Diencephalon (tissue), 1 donor: ENCODE measurements at places on chromosomes 1 and 21. TPM values are rescaled to one million over a fixed set of nuclear protein-coding genes. Genes with fewer than 3 reads are reported as not detected.

The TEDDM1 gene
- not detected for total RNA-seq

The DMAP1 gene
- 42.0 TPM for total RNA-seq

The FAM72A gene
- total RNA-seq, result 3.0 TPM

The PRAMEF33 gene
- not detected for total RNA-seq
